ENCODE measurements at places on chromosomes 6 and 20.

DNA sequence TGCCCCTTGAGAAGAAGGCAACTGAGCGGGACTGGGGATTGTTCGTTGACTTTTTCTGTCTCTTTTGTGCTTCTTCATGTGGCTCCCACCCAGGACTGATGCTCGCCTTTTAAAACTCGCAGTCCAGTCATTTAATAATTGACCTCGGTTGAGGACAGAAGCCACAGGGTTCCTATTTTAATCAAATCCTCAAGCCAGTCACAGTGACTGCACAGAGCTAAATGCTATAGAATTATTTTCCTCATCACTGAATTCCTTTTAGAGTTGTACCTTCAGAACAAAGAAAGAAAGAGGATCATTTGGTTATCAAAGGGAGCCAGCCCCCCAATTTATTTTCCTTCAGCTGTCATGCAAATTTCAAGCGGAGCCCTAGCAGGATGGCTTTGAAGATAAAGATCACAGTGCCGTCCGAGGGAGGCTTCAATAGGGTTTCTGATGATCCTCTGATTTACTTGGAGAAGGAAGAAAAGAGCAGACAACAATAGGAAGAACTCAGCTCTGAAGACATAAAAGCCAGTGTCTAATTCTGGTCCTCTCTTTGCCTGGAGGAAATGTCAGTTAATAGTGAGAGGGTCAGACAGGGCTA is 186.6 kb downstream of the DOK5 start:
- no peak for DNase-seq

- no peak for DNase-seq
Observed at GRCh38 chr20:8399947-8400346, 267.9 kb downstream of the PLCB1 start.

DNA sequence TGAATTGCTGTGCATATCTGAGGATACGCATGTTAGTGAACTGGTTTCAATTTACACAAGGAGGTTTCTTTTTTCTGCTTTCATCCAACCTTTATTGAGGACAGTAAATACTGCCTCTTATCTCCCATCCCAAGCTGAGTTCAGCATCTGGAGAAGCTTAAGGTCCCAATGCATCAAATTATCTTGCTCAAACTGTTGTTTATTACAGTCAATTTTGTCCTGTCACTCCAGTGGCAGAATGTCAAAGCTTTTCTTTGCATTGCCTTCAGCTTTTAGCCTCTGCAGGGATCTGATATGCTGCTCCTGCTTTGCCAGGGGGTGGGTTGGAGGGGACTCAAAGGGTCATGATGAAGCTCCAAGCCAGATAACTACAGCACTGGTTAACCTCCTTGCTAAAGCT is 435.4 kb upstream of the SOX4 start:
- no peak for DNase-seq

DNA sequence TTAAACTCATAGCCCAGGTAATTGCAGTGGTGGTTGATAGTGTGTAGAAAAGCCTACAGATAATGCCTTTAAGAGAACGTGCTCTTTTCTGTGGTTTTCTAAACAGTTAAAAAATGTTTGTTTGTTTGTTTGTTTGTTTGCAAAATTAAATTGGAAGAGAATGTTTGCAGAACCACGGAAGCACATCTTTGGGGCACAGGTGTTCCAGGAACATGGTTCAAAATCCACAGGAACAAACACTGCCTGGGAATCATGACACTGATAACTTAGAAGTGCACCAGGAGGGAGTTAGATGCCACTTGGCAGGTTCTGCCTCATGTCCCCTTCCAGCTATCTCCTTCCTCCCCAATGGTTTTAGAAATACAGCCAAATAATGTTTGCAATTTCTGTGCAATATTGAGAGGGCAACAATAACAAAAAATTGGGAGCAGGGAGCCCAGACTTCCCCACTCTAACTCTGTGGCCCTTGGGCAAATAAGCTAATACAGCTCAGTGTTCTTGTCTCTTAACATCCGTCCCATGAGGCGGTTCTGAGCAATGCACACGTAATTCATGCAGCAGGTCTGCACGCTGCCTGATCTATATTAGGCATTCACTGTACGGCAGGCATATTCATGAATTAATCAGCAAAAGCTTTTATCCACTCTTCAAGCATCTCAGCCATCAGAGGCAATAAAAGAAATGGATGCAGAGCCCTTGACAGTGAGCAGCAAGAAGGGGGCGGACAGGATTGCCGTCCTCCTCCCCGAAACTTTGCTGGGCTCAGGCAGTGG is 274.3 kb upstream of the FOXQ1 start:
- no peak for DNase-seq

GRCh38 chr6:7900621-7901020 is 10.0 kb downstream of the TXNDC5 start:
- DNase-seq: no peak

GRCh38 chr20:61977419-61977786 is 88.3 kb downstream of the TAF4 start:
- no peak for DNase-seq

- DNase-seq: no peak
Observed at GRCh38 chr6:32166411-32167061, 2.1 kb downstream of the EGFL8 start.

- no peak for DNase-seq
Observed at GRCh38 chr6:144647406-144647964, 362.4 kb downstream of the UTRN start.

- DNase-seq: no peak
Observed at GRCh38 chr20:50412069-50412468, 98.1 kb upstream of the PTPN1 start.

DNA sequence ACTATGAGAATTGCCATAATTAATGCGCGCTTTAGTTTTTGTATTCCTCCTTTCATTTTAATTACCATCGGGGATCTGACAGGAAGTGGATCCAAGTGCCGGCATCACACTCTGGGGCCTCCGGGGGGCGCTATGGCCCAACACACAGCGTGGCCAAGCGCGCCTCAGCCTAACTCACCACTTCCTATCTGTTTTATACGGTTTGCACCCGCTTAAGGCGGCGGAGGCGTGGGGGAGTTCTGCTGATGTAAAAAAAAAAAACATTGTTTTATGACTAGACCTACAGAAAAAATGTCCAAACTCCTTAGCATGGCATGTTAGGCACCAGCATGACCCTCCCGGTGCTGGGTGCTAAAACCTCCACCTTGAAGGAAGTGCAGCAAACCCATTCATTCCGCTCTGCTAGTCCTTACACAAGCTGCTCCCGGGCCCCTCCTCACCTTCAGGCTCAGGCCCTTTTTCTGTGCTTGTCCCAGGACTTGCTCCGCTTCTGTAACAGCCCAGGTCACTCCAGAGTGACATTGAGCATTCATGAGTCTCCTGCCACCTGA is 4.5 kb upstream of the EBF4 start:
- DNase-seq: peak; percentile 22

- DNase-seq: no peak
Observed at GRCh38 chr6:145327586-145327985, 407.7 kb downstream of the EPM2A start.

All from NCI-H187 treated with DMSO at 0.1 percent for 48 hours (cell line).